Activated B cell treated with CpG ODN at 0.5 μM for 24 hours (primary cell): ENCODE measurements at places on chromosomes 1 and 21.

DNA sequence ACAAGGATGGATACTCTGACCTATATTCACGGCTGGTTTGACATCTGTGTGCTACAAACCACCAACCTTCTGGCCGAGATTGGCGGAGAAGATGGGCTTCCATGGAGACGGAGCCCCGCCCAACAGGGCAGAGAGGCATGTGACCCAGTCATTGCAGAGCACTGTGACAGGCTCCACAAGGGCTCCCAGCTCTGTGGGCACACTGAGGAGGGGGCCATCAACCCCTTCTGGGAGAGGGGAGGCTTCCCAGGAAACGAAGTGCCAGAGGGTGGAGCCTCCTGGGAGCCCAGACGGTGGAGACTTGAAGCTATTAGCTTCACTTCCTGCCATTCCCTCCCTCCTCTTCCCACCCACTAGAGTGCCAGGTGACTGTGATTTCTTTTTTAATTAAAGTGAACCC is 71.6 kb upstream of the IFFO2 start:
- H3K4me1 ChIP-seq: no peaks in the 10 kb centered on the region
- no peak overlapping the region for H3K4me3 ChIP-seq
- no peak for DNase-seq
- no peak overlapping the region for H3K27ac ChIP-seq
- peaks cover 24% of the 10 kb centered on the region for H3K27me3 ChIP-seq
- no peaks in the 10 kb centered on the region for H3K36me3 ChIP-seq

DNA sequence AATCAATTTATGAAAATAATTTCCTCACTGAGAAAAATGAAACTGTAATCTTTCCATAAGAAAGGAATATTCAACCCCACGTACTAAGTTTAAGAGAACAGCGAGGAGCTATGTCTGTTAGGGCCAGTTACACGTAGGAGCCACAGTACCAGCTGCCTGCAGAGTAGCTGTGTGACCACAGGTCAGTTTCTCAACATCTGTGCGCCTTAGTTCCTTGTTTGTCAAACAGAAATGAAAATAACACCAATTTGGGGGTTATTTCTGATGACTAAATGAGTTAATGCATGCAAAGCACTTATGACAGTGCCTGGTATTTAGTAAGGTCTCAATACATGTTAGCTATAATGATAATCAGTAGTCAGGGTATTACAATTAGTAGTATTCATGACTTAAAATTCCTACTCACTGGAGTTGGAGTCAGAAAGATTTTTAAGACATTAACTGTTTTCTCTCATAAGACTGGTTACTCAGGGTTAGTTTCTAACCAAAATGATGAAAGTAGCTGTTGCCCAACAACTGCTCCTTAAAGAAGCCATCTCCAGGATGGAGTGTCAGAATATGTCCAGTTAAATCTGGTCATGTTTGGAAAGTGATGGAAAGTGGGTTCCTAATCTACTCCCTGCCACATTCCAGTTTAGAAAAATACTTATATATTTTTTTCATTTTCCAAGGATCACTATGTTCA is 85.8 kb upstream of the ZNF648 start:
- H3K4me1 ChIP-seq: no peaks in the 10 kb centered on the region
- H3K27ac ChIP-seq: no peak overlapping the region
- no peak overlapping the region for H3K4me3 ChIP-seq
- H3K36me3 ChIP-seq: no peaks in the 10 kb centered on the region

- no peaks in the 10 kb centered on the region for H3K4me1 ChIP-seq
- DNase-seq: no peak
- H3K27ac ChIP-seq: no peak overlapping the region
- no peaks in the 10 kb centered on the region for H3K36me3 ChIP-seq
- no peaks in the 10 kb centered on the region for H3K27me3 ChIP-seq
- H3K4me3 ChIP-seq: no peak overlapping the region
Measured at GRCh38 chr1:186790101-186790500, 38.6 kb upstream of the PLA2G4A start.

- no peak overlapping the region for H3K4me3 ChIP-seq
- no peak for DNase-seq
- H3K4me1 ChIP-seq: peaks cover 13% of the 10 kb centered on the region
- H3K27me3 ChIP-seq: no peaks in the 10 kb centered on the region
Measured at GRCh38 chr1:51644533-51645197, 27.8 kb downstream of the OSBPL9 start.

- H3K27me3 ChIP-seq: peaks cover 9% of the 10 kb centered on the region
- peaks cover 6% of the 10 kb centered on the region for H3K4me1 ChIP-seq
- H3K36me3 ChIP-seq: no peaks in the 10 kb centered on the region
- DNase-seq: no peak
- no peak overlapping the region for H3K27ac ChIP-seq
Measured at GRCh38 chr1:162150112-162150511, 80.6 kb downstream of the NOS1AP start.

DNA sequence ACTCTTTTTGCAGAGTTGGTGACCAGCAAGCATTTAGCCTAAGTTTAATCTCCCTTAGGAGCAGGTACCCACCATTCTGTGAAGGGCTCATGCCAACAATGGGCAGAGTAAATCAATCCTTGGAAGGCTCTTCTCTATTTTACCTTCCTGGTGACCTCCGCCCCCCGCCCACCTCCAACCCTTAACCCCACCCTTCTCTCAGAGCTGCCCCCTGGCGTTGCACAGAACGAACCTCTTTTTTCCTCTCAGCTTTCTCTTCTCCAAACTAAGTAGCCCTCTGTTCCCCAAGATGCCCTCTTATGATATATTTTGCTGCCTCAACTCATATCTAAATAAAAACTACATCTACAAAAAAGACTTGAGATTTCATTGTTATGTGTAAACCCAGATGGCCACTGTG is 186.8 kb downstream of the SEC16B start:
- no peak overlapping the region for H3K4me3 ChIP-seq
- peaks cover 2% of the 10 kb centered on the region for H3K27me3 ChIP-seq
- no peaks in the 10 kb centered on the region for H3K36me3 ChIP-seq

- no peaks in the 10 kb centered on the region for H3K27me3 ChIP-seq
- no peak overlapping the region for H3K4me3 ChIP-seq
- no peaks in the 10 kb centered on the region for H3K36me3 ChIP-seq
- H3K27ac ChIP-seq: peak overlapping the region; percentile 81
Measured at GRCh38 chr1:26626994-26627393, 68.8 kb upstream of the ARID1A start.

- H3K27ac ChIP-seq: no peak overlapping the region
- no peaks in the 10 kb centered on the region for H3K36me3 ChIP-seq
- no peaks in the 10 kb centered on the region for H3K27me3 ChIP-seq
Measured at GRCh38 chr1:184078564-184079249, 27.2 kb downstream of the TSEN15 start.

DNA sequence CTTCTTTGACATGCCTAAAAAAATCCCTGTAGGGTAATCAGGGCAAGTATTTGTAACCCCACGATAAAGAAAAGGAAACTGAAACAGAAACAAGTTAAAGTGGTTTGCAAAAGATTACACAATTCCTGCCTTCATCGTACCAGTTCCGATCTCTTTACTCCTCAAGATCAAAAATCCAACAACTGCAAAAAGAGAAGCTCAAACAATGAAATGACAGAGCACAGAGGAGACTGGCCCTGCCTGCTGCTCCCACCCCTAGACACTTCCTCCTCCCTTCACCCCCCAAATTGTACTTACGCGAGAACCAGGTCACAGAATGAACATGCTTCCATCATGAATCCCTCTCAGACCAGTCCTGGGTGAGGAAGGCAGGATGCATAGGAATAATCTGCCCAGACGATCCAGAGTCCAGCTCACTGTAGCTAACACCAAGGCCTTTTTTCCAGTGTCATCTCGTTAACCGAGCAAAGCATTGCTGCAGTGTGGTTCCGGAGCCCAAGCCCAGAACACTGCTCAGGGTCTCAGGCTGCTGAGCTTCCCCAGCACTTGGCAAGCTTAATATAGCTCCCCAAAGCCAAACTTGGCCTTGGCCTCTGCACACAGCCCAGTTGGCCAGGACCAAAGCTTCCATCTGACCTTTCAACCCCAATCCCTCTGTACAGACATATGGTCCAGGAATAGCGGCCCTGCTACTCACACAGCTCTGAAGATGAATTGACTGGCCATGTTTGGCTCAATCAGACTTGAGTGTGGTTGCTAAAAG is 20.3 kb downstream of the RXRG start:
- peaks cover 9% of the 10 kb centered on the region for H3K4me1 ChIP-seq
- peaks cover 20% of the 10 kb centered on the region for H3K27me3 ChIP-seq
- peak overlapping the region; percentile 57 for H3K4me3 ChIP-seq
- H3K27ac ChIP-seq: no peak overlapping the region
- DNase-seq: no peak

DNA sequence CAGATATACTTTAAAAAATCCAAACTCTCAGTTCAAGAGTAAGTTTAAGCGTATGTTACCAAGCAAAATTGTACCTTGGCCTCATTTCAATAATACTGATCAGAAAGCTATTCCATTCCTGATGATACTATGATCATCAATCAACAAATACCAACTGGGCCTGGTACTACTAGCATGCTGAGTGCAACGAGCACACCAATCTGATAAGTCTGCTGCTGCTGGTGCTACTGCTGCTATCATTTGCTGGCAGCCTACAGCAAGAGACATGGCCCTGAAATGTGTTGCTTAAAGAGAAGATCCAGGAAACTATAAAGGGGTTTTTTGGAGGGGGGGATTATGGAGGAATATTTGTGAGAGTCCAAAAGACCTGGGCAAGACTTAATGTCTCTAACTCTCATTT is 39.7 kb downstream of the NME7 start:
- H3K36me3 ChIP-seq: peaks cover 21% of the 10 kb centered on the region
- no peak for DNase-seq
- no peak overlapping the region for H3K27ac ChIP-seq

DNA sequence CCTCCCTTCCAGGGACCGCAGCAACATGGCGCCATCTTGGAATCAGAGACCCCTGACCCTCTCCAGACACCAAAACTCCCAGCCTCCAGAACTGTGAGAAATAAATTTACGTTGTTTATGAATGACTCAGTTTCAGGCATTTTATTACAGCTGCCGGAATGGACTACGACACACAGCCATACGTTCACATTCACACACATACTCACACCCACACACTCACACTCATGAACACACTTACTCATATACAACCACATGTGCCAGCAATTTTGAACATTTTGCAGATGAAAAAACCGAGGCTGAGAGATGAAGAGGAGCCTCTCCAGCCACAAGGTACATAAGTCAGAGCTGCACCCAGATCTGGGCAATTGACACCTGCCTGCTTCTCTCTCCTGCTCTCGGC is 151.0 kb upstream of the RAB4A start:
- no peak overlapping the region for H3K27ac ChIP-seq
- no peaks in the 10 kb centered on the region for H3K36me3 ChIP-seq
- no peak for DNase-seq
- peaks cover 2% of the 10 kb centered on the region for H3K27me3 ChIP-seq
- H3K4me3 ChIP-seq: no peak overlapping the region

DNA sequence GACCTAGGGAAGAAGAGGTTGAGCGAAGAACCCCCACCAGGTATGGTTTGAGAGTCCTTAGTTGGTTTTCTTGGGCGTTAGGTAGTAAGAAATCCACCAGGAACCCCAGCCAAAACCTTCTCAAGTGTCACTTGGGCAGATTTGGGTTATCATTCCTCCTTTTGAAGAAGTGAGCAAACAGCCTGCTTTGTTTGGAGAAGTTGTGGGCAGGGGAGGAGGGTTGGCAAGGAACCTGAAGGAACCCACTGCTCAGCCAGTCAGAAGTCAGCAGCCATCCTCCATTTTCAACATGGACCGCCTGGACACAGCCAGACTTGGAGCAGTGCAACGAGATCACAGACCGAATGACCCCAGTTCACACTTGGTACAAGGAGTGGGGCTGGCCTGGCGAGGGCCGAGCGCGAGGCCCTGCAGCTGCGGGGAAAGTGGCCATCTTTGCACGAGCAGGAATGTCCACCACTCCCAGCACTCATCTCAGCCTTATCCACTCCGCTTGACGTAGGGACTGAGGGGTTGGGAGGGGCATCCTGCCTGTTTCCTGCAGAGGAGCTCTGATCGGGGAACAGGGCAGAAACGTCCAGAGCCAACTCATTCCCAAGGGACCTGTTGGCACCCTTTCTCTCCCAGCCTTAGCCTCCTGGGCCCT is 7.2 kb downstream of the ADPRS start:
- H3K36me3 ChIP-seq: peaks cover 49% of the 10 kb centered on the region
- no peaks in the 10 kb centered on the region for H3K27me3 ChIP-seq
- H3K4me1 ChIP-seq: peaks cover 5% of the 10 kb centered on the region
- no peak for DNase-seq

- H3K36me3 ChIP-seq: peaks cover 3% of the 10 kb centered on the region
- H3K27ac ChIP-seq: peak overlapping the region; percentile 96
- H3K27me3 ChIP-seq: no peaks in the 10 kb centered on the region
- peak overlapping the region; percentile 93 for H3K4me3 ChIP-seq
Measured at GRCh38 chr21:37562920-37563640, 196.5 kb downstream of the DYRK1A start.

GRCh38 chr21:19461481-19462205 is 1058.1 kb upstream of the TMPRSS15 start:
- H3K4me1 ChIP-seq: no peaks in the 10 kb centered on the region
- H3K27ac ChIP-seq: no peak overlapping the region
- H3K4me3 ChIP-seq: no peak overlapping the region
- DNase-seq: no peak
- no peaks in the 10 kb centered on the region for H3K36me3 ChIP-seq
- H3K27me3 ChIP-seq: no peaks in the 10 kb centered on the region

GRCh38 chr1:32373996-32374592 is 11.8 kb downstream of the TSSK3 start:
- H3K36me3 ChIP-seq: peaks cover 77% of the 10 kb centered on the region

DNA sequence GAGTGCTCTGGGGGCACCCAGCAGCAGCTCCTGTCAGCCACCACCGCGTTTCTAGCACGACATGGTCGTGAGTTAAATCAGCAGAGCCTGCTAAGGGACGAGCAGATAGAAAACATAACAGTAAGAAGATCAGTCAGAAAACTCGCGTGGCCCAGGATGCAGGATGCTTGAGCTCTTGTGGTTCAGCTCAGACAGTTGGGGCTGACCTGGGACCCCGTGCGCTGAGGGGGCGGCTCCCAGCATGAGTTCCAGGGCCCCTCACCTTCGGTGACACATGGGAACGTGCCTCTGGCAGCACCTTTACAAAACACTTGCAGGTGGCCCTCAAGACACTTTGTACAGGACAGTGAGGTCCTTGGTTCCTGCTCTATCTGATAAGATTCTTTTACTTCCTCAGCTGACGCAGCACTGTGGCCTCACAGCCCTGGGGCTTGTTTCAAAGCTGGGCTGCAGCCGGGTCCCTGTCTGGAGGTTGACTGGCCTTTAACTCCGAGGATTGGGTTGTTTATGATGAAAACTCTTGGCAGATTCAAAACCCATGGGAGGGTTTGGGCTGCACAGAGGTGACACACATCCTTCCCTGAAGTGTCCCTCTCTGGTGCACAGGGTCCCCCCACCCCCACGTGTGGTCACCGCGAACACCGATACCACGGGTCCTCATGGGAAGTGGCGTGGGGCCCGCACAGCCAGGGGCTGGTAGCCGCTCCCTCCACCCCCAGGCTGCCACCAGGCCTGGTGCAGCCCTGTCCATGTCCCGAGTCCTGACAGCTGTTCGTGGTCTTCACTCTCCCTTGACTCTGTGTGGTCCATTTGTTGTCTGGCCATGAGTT is 65.3 kb upstream of the COL6A1 start:
- no peak for DNase-seq
- no peaks in the 10 kb centered on the region for H3K27me3 ChIP-seq
- H3K4me3 ChIP-seq: no peak overlapping the region
- H3K27ac ChIP-seq: no peak overlapping the region
- H3K4me1 ChIP-seq: peaks cover 2% of the 10 kb centered on the region
- no peaks in the 10 kb centered on the region for H3K36me3 ChIP-seq

GRCh38 chr1:170273291-170274130 is 127.8 kb downstream of the NTMT2 start:
- no peak for DNase-seq
- H3K4me3 ChIP-seq: no peak overlapping the region
- H3K36me3 ChIP-seq: no peaks in the 10 kb centered on the region
- no peak overlapping the region for H3K27ac ChIP-seq
- H3K27me3 ChIP-seq: peaks cover 3% of the 10 kb centered on the region
- H3K4me1 ChIP-seq: no peaks in the 10 kb centered on the region
